ENCODE measurements at places on chromosomes 7 and 10.

DNA sequence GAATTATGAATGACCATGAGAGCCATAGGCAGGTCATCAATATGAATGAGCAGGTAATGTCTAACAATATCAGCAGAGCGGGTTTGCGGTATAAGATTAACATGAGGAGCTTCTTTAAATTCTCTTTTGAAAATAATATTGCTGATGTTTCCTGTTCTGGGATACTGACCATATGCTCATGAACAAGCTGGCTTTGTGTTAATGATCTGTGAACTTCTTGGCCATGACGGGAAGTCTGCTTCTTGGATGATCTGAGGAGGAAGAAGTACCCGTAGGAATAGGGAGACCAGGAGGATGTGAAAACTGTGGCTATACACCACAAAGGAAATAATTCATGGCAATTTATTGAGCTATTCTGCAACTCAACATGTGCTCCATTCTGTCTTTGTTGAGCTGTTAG lies 38.6 kb downstream of the ITGA8 start:
- no peak for DNase-seq

DNA sequence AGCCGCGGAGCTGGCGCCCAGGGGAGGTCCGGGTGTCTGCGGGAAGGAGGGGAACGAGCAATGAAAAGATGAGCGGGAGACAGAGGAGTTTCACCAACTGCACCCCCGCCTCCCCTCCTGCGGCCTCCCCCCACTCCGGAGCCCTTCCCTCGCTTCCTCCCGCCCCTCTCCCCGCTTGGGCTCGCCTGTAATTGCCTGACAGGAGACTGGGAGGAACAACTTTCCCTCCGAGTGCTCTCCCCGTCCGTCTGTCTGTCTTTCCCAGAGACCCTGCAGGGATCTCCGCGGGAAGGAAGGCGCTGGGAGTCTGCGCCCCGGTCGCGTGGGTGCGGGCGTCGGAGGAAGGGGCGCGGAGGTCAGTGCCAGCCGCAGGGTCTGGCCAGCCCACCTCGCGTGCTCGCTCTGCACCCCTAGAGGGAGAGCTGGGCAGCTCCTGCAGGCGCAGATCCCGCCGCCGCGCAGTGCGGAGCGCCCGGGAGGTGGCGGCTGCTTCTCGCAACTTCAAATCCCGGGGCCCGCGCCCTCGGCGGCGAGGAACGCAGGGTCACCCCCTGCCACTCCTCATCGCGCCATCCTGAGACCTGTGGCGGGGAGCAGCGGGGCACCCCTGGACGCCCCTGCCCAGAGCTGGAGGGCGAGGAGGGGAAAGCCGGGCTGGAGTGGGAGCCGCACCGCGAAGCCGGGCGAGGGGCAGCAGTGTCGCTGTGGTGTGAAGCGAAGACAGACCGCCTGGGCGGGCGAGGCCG lies 511 bp upstream of the NRP1 start:
- no peak for DNase-seq

- DNase-seq: no peak
Measured at GRCh38 chr7:8149222-8149621, 112.7 kb downstream of the ICA1 start.

DNA sequence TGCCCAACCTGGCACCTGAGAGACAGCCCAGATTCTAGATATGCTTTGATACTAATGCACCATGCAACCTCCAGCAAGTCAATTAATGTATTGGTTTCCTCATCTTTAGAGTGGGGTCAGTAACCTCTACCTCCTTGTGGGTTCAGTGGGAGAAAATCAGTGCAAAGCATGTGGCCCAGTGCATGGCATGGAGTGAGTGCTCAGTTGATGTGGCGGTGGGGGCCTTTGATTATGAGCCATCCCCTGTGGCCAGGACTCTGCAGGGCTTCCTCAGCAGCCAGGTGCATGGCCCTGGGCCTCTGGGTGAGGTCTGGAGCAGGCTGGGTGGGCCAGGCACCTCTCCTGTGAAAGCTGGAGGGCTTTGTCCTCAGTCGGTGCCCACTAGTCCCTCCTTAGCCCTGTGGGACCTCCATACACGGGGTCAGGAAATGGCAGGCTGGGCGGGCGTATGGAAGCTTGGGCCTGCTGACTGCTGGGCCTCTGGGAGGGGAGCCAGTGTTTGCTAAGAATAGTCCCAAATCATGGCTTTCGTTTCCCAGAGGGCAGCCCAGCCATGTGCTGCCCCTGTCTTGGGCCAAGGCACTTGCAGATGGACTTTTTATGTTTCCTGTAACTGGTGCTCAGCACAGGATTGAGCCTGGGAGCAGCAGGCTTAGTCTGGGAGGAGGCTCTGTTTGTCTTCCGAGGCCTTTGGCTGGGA lies 3.4 kb downstream of the PALD1 start:
- no peak for DNase-seq

GRCh38 chr10:32362571-32362970 lies 15.6 kb upstream of the EPC1 start:
- DNase-seq: no peak

GRCh38 chr7:121761399-121761798 lies 111.6 kb upstream of the PTPRZ1 start:
- DNase-seq: no peak

- no peak for DNase-seq
Measured at GRCh38 chr10:3775696-3776551, 9.1 kb downstream of the KLF6 start.

DNA sequence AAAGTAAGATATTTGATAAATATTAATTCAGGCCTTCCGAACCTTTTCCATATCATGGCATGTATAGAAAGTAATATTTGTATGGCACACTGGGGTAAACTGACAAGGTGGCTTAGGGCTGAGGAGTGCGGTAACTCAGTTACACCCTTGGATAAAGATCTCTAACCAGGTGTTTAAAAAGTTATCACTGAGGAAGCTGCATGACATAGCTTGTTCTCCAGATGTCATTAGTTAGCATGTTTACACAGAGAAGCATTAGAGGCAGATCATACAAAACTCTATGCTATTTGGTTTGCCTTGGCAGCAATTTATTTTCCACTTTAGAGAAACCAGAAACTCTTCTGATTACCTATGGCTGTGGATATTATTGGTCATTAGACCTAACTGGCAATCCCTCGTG lies 118.2 kb downstream of the ST7 start:
- no peak for DNase-seq
